ENCODE measurements at places on chromosomes 16 and 17.
A peak's percentile ranks its signal among the peaks of the same experiment; 100 is the strongest.

DNA sequence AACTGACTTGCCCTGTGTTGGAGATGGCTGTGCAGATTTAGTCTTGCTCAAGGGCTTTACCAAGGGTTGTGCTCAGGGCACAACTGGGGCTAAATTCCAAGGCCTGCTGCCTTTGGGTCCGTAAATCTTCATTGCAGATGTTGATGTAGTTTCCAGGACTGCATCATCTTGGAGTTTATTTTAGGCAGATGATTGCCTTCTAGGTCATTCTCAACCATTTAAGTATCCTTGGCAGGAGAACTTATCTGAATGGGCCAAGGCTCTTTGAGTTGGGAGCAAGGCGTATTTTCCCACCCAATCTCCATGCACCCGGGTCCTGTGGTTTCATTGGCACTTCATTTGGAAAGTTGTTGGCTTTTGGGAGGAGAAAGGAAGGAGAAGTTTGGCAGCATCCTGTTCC is 200.3 kb downstream of the MSI2 start:
- no peak for DNase-seq
- H3K27me3 ChIP-seq: no peaks in the 10 kb centered on the region
- no peak overlapping the region for H3K4me3 ChIP-seq
- no peaks in the 10 kb centered on the region for H3K36me3 ChIP-seq

DNA sequence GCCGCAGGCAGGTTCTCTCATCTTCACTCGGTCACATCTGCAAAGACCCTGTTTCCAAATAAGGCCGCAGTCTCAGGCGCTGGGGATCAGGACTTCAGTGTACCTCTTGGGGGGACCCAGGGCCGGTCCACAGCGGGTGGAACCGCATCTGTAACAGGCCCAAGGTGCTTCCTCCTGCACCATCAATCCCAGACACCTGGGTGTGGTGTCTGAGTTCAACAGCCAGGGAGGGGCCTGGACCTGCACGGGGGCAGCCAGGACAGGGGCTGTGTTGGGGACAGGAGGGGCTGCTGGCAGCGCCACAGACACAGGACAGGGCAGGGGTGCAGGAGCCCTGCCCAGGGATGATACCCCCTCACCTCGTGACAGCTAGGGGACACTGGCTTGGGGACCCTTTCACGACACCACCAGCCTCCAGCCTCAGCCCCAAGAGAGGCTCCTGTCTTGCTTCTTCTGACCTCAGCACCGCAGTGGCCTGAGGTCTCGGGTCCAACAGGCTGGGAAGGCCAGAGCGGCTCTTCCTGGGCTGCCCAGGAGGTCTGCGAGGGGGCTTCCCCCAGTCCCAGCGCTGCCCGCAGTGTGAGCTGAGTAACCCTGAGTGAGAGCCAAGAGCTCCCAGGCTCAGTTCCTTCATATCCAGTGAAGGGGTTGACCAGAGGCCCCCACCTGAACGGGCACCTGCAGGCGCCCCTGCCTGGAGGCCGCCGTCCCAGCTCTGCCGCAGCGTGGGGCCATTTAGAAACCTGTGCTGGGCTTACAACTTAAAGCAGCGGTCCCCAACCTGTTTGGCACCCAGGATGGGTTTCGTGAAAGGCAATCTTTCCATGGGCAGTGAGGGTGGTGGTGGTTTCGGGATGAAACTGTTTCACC is 30.7 kb upstream of the BAHCC1 start:
- H3K36me3 ChIP-seq: no peaks in the 10 kb centered on the region
- no peaks in the 10 kb centered on the region for H3K27me3 ChIP-seq
- H3K4me3 ChIP-seq: no peak overlapping the region
- H3K27ac ChIP-seq: no peak overlapping the region

- no peaks in the 10 kb centered on the region for H3K27me3 ChIP-seq
- DNase-seq: no peak
- H3K27ac ChIP-seq: peak overlapping the region; percentile 93
Observed at GRCh38 chr17:40819528-40820125, 2.8 kb downstream of the KRT10 start.

GRCh38 chr17:1484676-1485422 is 7.6 kb downstream of the MYO1C start:
- no peaks in the 10 kb centered on the region for H3K27me3 ChIP-seq
- DNase-seq: peak; percentile 74
- H3K27ac ChIP-seq: peak overlapping the region; percentile 93
- peak overlapping the region; percentile 69 for H3K4me3 ChIP-seq

- H3K4me3 ChIP-seq: no peak overlapping the region
- no peak overlapping the region for H3K27ac ChIP-seq
- no peaks in the 10 kb centered on the region for H3K27me3 ChIP-seq
Observed at GRCh38 chr17:61175298-61176142, 224.1 kb upstream of the TBX2 start.

- no peaks in the 10 kb centered on the region for H3K4me1 ChIP-seq
- H3K36me3 ChIP-seq: no peaks in the 10 kb centered on the region
- no peak overlapping the region for H3K27ac ChIP-seq
Observed at GRCh38 chr16:35605921-35606320, 2146.5 kb downstream of the TP53TG3F start.

DNA sequence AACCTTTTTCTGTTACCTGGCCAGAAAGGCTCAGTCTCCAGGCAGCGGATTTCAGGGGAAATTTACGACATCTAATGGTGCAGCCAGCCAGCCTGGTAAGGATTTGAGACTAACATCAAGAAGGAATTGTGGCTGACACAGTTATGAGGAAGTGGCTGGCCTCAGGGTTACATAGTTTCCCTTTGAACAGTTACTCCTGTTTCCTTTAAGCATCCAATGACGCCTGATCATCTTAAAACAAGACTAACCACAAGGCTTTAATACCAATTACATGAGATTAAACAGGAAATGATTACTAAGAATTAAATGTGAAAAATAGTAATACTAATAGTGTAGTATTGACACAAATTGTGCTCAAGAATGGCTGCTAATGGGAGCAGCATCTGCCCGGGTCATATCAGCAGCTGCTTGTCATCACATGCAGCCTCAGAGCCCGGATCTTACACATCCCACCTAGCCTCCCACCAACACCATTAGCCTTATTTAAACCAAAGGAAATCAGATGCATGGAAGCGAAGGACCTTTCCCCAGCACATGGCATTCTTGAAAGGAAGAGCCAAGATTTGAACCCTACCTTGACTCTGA is 431.8 kb downstream of the PMP22 start:
- H3K27ac ChIP-seq: no peak overlapping the region
- no peak for DNase-seq
- no peak overlapping the region for H3K4me3 ChIP-seq
- no peaks in the 10 kb centered on the region for H3K4me1 ChIP-seq

GRCh38 chr16:66746682-66747081 is 4.7 kb downstream of the DYNC1LI2 start:
- no peak overlapping the region for H3K27ac ChIP-seq
- H3K36me3 ChIP-seq: no peaks in the 10 kb centered on the region
- no peak overlapping the region for H3K4me3 ChIP-seq
- peaks cover 7% of the 10 kb centered on the region for H3K4me1 ChIP-seq
- no peaks in the 10 kb centered on the region for H3K27me3 ChIP-seq
- DNase-seq: no peak

All from heart right ventricle (tissue), 16 donors.